Lung (tissue), 17 donors: ENCODE measurements at places on chromosomes 13 and 19. TPM values are rescaled to one million over a fixed set of nuclear protein-coding genes. Genes with fewer than 3 reads are reported as not detected.

GRCh38 chr19:13127051-13127450 lies 9.0 kb downstream of the NACC1 start:
- H3K36me3 ChIP-seq, result no peaks in the 10 kb centered on the region
- no peak overlapping the region for H3K4me3 ChIP-seq
- no peak overlapping the region for H3K27ac ChIP-seq
- H3K4me1 ChIP-seq, result no peaks in the 10 kb centered on the region

DNA sequence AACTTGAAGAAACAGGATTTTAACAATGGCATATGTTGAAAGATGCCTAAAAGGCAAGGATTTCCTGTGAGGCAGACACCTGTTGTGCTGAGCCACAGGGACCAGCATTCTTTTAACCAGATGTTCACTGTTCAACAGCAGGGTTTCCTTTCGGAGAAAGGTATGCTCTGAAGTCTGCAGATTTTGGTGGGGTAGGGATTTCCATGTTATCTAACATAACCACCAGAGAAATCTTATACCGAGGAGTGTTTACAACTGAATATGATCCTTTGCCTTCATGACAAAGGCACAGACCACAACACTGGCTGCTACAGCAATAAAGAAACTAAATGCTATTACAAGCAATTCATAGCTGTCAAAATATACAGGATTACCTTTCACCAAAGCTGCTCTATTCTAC lies 48.1 kb downstream of the MPHOSPH8 start:
- no peak for DNase-seq
- H3K4me3 ChIP-seq, result no peak overlapping the region
- no peak overlapping the region for H3K27ac ChIP-seq
- peaks cover 4% of the 10 kb centered on the region for H3K4me1 ChIP-seq
- H3K36me3 ChIP-seq, result peaks cover under 1% of the 10 kb centered on the region
- no peaks in the 10 kb centered on the region for H3K27me3 ChIP-seq

GRCh38 chr19:34501339-34502320 lies 20.1 kb downstream of the WTIP start:
- peaks cover 2% of the 10 kb centered on the region for H3K36me3 ChIP-seq
- H3K4me3 ChIP-seq, result no peak overlapping the region
- H3K4me1 ChIP-seq, result no peaks in the 10 kb centered on the region
- no peaks in the 10 kb centered on the region for H3K27me3 ChIP-seq

DNA sequence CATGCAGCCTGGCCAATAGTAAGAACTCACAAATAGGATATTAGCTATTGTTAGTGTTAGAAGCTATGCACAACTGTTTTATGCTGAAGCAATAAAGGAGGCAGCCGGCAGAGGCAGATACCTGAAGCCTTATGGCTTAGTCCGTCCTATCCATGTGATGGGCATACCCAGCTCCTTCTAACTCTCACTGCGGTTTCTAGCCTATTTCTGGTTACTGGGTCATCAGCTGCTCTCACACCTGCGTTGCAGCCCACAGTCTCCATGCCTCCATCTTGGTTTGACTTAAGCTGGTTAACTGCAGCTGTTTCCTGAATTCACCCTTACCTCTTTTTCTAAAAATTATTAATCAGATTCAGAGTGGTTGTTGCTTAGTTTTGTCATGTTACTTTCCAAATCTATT lies 40.5 kb upstream of the CNMD start:
- no peaks in the 10 kb centered on the region for H3K27me3 ChIP-seq
- H3K4me3 ChIP-seq, result no peak overlapping the region
- H3K36me3 ChIP-seq, result no peaks in the 10 kb centered on the region
- DNase-seq, result no peak
- H3K4me1 ChIP-seq, result no peaks in the 10 kb centered on the region

GRCh38 chr13:32538143-32538620 lies 413 bp downstream of the N4BP2L2 start:
- no peak for DNase-seq
- H3K4me1 ChIP-seq, result peaks cover 13% of the 10 kb centered on the region
- H3K36me3 ChIP-seq, result peaks cover 2% of the 10 kb centered on the region

The PNMA8A gene
- 8.4 TPM for total RNA-seq
